ENCODE measurements at places on chromosomes 2 and 18.

GRCh38 chr2:26745609-26746327 is 18.3 kb upstream of the SLC35F6 start:
- peak; percentile 92 for DNase-seq

DNA sequence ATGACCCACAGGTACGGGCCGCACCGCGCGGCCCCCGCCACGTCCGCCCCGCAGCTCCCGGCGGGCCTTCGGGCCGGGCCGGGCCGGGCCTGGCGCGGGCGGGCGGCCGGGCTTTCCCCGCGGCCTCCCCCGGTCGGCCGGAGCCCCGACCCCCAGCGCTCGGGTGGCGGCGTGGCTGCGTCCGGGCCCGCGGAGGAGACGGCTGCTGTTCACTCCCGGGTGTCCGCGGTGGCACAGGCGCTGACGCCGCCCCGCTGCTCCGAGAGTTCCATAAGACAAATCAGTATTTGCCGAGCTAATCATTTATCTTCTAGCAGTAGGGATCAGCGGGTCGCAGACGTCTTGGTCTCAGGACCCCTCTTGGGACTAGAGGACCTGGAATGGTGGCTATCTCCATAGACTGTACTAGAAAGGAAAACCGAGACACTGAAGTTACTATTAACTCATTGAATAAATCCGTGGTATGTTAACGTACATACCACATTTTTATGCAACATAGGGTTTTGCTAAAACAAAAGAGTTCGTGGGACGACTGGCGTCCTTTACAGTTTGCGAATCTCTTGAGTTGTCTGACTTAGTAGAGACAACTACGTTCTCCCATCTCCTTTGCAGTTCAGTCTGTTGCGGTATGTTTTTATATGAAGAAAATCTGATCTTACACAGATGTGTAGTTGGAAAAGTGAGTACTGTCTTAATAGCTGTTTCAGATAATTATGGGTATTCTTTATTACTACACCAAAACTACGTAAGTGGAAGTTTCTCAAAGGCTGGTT is 500 bp downstream of the LIMS1 start:
- DNase-seq: peak; percentile 62

DNA sequence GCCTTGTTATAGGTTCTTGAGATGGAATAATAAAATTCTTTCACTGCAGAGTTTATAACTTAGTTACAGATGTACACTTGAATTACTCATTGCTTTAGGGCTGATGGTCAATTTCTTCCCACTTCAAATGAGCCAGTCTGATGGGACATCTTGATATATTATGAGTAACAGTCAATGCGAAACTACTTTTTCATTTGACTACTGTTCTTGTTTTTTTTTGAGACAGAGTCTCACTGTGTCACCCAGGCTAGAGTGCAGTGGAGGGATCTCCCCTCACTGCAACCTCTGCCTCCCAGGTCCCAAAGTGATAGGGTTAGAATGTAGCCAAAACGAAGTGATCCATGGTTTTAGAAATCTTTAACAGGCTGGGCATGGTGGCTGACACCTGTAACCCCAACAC is 57.1 kb downstream of the ST3GAL5 start:
- no peak for DNase-seq

- DNase-seq: no peak
Measured at GRCh38 chr18:59537579-59537978, 159.6 kb downstream of the CCBE1 start.

GRCh38 chr18:27750014-27750413 is 426.9 kb downstream of the CDH2 start:
- DNase-seq: peak; percentile 41

- peak; percentile 38 for DNase-seq
Measured at GRCh38 chr18:48889115-48889941, 61.4 kb downstream of the SMAD7 start.

DNA sequence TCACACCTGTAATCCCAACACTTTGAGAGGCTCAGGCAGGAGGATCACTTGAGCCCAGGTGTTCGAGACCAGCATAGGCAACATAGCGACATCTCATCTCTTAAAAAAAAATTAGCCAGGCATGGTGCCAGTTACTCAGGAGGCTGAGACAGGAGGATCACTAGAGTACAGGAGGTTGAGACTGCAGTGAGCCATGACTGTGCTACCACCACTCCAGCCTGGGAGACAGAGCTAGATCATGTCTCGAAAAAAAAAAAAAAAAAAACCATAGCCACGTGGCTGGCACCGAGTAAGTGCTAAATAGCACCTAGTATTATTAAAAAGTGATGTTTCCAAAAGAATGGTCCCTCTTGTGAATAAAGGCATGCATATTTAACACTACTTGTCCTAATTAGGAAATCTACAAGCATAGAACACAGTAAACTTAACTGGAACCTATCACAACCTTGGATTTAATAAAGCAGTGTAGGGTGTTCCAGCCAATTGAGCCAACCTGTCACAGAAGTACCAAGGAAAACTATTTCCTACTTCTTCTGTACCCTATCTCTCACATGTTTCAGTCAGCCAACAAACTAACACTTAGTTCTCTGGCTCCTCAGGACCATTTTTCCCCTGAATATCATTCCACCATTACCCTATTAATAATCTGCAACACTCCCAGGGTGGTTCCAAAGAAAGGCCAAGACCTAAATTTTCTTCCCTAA is 8.8 kb downstream of the RAB1A start:
- DNase-seq: no peak

DNA sequence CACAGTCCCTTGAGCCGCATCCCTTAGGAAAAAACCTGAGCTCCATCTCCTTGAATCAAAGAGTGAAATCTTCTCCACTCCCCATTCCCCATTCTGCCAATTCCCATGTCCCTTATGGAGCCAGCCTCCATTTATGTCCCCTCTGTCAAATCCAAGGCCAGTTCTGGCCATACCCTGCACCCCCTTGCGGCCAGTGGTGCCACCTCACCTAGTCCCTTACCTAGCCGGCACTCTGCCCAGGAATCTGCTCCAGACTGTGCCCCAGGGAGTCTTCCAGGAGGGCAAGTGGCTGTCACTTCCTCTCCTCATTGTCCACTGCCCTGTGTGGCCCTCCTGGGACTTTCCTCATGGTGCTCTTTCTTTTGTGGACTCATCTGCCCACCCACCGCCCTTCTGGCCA is 195.4 kb upstream of the RMP24 start:
- no peak for DNase-seq

- DNase-seq: no peak
Measured at GRCh38 chr2:179240481-179241451, 23.9 kb downstream of the SESTD1 start.

- DNase-seq: no peak
Measured at GRCh38 chr2:52391621-52392020, 1359.7 kb upstream of the NRXN1 start.

DNA sequence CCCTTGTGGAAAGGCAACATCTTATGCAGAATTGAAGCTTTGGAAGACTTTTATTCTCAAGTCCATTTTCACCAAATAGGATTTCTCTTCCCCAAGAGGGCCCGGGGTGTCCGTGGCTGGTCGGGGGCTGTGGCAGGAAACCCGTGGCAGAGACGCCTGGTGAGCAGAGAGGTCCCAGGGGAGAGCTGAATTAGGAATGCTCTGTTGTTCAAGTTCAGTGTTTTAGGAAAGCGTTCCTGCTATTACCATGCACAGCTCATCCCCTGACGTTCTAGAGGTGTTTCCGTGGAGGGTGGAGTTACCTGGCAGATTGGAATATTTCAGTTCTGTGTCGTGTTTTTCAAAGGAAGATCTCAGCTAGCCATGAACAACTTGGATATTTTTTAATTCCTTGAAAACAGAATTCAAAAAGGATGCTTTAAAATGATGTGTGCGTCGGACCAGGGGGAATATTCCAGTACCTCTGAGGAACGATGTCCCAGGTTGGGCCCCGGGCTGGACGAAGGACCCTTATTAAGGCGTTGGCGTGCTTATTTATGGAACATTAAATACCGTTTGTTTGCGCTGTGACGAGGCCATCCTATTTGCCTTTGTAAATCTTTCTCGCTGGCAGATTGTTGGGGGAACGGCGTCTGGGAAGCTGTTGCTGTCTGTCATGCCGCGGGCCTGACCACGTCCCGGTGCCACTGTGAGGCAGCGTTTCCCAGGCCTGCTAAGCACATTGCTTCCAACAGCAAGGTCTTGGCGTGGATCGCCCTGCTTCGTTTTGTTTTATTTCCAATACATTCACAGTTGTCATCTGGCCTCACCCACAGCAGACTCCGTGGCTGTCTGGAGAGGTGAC is 8.2 kb downstream of the NFATC1 start:
- DNase-seq: no peak

DNA sequence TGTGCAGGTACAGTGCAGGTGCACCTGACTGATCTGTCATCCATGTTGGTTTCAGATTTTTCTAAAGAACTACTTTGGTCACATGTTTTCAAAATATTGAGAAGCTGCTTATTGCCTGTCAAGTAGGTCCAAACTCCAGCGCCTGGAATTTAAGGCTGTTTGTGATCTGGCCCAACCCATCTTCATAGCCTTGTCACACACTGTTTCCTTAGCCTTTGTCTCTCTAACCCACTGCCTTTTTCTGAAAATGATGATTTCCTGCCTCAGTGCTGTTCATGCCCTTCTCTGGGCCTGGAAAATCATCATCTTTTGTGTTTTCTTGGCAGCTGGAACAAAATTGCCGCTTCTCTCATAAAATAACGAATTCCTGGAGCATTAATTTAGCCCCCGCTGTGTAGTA is 7.2 kb downstream of the LIMS1 start:
- no peak for DNase-seq

- no peak for DNase-seq
Measured at GRCh38 chr2:48107326-48107925, 201.1 kb upstream of the FBXO11 start.

DNA sequence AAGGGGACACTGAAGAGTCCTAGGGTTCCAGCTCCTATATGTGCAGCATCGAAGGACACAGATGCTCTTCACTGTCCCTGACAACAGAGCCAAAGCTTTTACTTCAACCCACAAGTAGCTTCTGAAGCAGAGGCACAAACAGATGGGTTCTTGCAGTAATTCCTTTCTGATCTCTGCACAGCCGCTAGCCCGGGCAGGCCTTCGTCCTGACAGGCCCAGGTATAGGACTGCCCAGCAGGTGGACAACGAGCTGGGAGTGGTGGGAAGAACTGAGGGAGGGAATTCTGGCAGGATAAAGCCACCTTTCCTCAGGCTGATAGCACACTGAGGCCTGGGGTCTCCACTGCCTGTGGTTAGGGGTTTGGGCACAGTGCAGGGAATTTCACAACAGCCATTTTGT is 94.8 kb downstream of the RHOB start:
- no peak for DNase-seq

- DNase-seq: no peak
Measured at GRCh38 chr2:128661311-128661710, 342.6 kb upstream of the HS6ST1 start.

GRCh38 chr2:157692768-157693167 is 64.1 kb upstream of the ACVR1C start:
- no peak for DNase-seq

- no peak for DNase-seq
Measured at GRCh38 chr2:46207591-46207990, 89.6 kb upstream of the EPAS1 start.

DNA sequence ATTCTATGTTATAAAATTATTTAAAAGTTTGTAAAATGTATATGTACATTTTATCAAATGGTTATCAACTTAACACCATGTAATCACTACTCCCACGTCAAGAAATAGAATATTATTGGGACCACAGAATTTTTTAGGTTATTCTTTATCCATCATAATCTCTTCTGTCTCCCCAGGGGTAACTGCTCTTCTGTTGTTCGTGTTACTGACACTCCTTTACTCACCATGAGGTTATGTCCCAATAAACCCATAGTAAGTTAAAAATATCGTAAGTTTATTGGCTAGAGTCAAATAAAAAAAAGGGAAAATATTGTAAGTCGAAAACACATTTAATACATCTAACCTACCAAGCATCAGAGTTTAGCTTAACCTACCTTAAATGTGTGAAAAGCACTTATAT is 14.0 kb downstream of the OTX1 start:
- no peak for DNase-seq

DNA sequence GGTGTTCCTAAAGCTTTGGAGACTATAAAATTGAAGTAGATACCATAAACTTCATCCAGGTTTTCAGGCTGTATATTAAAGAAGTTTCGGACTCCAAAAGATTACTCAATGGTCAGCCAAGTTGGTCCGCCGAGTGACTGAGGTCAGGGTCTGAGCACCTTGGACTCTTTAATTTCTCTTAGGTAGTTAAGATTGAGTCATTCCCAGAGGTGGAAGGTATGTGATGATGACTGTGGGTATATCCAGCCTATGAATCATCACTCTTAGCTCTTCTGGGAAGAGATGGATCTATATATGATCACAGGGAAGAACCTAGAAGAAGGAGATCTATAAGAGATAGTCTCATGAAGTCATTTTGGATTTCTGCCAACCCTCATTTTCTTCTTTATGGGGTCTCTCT is 3.3 kb downstream of the ITGA6 start:
- DNase-seq: no peak

GRCh38 chr2:152115952-152116351 is 17.1 kb upstream of the CACNB4 start:
- no peak for DNase-seq

- DNase-seq: no peak
Measured at GRCh38 chr2:112980537-112980936, 2.7 kb downstream of the IL36G start.

- no peak for DNase-seq
Measured at GRCh38 chr2:159073256-159073655, 104.8 kb downstream of the TANC1 start.

DNA sequence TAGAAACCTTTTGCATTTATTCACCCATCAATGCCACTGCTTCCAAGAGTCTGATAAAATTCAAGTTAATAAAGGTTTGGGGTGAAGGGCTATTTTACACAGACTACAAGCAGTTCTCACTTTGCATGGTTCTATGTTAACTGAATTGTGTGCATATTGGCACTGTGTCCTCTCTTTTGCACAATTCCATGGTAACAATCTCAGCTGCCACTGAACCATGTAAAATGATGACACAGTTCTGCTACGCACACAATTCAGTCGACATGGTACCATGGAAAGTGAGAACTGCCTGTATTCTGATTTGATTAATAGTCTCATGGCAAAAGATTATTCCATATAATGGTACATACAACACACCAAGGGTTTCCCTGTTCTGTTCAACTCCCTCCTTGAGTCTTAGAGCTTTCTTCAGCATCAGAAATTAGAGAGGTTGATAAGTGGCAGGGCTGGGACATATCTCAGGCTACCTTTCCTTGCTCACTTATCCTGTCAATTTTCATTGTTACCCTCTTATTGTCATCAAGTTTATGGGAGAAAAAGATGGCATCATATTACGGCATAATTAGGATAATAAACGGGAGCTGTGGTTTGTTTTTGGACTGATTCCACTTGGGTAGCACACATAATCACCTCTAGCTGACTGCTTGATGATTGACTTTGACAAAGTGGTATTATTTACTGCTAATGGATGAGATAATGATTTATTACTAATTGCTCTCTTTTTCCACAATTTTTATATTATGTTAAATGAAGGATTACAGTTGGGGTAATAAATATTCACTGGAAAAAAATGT is 139.3 kb upstream of the CREB1 start:
- no peak for DNase-seq

GRCh38 chr2:151721161-151721560 is 13.1 kb downstream of the NEB start:
- no peak for DNase-seq
